ENCODE measurements at places on chromosomes 5 and 9.

GRCh38 chr5:57327561-57328367 is 153.9 kb downstream of the GPBP1 start:
- no peak for DNase-seq

DNA sequence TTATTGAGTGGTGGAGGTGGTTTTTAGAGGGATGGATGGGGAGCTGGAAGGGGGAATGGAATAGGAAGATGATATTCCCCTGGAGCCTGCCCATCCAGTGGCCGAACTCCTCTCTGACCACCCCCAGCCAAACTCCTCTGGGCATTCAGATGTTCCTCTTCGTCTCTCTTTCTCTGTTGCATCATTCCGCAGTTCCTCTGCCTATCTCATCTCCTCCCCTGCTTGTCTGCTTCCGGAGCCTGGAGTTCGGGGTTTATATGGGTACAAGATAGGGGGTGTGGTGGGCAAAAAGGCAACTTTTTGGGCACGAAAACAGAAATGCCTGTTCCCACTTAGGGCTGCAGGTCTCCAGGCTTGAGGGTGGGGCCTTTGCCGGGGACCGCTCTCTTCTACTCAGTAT is 12.2 kb upstream of the CDK5RAP2 start:
- no peak for DNase-seq

DNA sequence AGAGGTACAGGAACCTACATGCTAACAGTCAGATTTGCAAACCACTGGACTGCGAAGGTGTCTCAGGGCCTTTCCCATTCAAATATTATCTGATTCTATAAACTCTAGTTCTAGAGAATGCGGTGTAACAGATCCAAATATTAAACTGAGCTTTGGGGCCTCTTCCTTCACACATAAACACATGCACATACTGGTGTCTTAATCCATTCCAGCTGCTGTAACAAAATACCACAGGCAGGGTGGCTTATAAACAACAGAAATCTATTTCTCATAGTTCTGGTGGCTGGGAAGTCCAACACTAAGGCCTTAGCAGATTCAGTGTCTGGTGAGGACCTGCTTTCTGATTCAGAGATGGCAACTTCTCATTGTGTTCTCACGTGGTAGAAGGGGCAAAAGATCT is 30.2 kb downstream of the RETREG1 start:
- DNase-seq, result no peak

- no peak for DNase-seq
Observed at GRCh38 chr5:97042996-97043395, 99.4 kb downstream of the LIX1 start.

- DNase-seq, result no peak
Observed at GRCh38 chr9:121459513-121459912, 40.1 kb downstream of the GGTA1 start.

DNA sequence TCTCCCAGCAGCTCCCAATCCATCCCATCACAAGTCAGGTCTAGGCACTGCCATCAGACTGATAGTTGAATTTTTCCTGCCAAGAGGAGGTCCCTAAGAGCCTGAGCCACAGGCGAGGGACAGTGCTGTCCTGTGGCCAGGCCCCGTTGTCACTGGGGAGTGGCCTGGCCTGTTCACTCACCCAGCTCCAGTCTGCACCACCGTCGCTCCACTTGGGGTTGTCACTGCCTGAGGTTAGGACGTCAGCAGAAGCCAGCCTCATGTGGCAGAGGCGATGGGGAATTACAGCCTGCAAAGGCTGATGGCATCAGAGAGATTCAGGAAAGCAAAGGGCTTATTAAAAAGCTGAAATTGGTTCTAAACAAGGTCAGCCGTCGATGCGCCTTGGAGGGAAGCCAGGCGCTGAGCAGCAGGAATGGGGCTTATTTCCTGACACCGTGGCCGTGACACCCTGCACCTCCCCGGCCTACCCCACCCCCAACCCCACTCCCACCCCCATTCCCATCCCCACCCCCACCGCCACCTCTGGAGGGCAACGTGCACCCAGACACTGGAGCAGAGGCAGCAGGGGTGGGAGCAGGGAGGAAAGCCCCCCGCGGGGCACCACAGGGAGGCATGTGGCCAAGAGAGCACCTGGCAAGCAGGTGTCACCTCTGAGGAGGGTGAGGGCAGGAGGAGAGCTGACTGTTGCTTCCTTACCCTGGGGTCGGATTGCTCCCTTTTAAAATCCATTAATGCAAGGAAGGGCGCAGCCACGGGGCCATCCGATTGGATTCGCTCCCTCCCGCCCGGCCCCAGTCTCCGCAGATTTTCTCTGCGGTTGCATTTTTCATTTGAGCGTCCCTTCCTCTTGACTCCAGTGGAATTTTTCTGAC is 3.1 kb upstream of the DBH start:
- no peak for DNase-seq

- DNase-seq, result no peak
Observed at GRCh38 chr5:67166460-67167285, 29.9 kb downstream of the CD180 start.

DNA sequence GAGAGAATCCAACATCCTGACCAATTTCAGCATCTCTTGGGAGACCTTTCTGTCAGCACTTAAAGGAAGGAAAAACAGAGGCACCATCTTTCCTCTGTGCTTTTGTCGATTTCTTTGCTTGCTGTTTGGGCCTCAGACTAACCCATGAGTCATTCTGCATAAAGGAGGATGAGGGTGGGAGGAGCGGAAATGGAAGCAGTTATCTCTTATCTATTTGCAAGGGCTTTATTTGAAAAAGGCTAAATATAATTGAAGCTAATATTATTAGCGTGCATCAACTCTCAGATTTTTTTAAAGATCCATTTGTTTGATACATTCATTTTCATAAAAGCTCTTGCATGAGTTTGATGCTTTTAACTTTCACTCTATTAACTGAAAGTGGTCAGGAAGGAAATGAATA is 72.9 kb downstream of the ZNF622 start:
- DNase-seq, result no peak

DNA sequence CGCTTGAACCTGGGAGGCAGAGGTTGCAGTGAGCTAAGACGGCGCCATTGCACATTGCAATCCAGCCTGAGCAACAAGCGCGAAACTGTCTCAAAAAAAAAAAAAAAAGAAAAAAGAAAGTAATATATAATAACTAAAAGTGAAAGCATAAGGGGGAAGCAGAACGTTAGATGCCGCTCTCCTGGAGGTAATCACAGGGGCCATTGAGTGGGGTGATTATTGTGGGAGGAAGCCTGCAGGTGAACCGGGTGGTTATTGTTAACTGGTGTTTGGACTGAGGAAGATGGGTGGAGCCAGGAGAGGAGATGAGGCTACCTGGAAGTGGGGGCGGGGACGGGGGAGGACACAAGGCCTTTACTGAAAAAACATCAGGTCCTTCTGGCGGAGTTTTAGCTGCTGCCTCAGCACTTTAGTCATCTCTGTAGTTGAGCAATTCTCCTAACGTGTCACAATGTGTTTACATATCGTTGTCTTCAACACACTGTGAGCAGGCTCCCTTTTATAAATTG is 5.3 kb upstream of the TJP2 start:
- DNase-seq, result no peak

DNA sequence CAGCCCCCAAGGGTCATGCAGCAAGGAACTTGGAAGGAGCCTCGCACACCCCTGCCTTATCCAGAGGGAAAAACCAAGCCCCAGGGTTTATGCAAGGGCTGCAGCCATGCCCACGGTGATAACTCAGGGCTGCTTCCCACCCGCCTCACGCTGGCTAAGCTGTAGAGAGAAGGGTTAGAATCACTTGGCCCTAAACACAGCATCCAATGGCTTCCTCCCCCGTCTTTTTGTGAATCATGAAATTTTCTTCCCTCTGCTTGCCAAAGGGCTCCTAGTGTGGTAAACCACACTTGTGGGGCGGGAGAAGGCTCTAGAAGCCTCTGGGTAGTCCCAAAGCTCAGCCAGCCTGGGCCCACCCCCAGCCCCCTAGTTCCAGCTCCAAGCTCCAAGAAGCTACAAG is 55.9 kb upstream of the ORM1 start:
- no peak for DNase-seq

GRCh38 chr9:18238752-18239447 is 235.1 kb upstream of the ADAMTSL1 start:
- no peak for DNase-seq

DNA sequence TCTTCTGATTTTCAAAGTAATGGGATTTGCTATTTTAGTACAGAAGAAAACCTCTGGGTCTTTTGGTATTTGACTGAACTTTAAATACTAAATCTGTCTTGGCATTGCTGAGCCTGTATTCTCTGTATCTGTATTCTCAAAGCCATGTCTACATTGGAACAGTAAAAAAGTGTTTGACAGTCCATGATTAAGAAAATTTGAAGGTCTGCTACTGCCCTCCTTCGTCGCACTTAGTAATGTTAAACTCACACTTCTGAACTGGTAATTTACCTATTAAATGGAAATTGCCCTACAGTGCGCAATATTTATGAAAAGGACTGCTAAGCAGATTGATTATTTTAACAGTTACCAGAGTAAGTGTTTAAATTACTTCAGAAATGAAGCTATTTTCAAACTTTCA is 165.7 kb upstream of the SMC2 start:
- DNase-seq, result no peak

- DNase-seq, result no peak
Observed at GRCh38 chr5:109038209-109038840, 290.6 kb downstream of the FER start.

GRCh38 chr5:56717253-56717987 is 97.9 kb upstream of the MAP3K1 start:
- DNase-seq, result no peak

DNA sequence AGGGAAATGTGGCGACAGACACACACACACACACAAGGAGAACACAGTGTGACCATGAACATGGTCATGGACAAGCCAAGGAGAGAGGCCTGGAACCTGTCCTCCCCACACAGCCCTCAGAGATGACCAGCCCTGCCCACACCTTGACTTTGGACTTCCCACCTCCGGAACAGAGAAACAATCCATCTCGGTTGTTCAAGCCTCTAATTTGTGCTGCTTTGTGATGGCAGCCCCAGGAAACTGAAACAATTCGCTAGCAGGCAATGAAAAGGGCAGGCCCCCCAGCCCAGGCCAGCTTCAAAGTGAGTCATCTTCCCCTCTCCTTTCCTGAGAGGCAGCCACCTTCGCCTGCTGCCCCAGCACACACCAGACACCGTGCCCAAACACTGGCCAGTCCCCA is 47.7 kb downstream of the NSUN2 start:
- no peak for DNase-seq

DNA sequence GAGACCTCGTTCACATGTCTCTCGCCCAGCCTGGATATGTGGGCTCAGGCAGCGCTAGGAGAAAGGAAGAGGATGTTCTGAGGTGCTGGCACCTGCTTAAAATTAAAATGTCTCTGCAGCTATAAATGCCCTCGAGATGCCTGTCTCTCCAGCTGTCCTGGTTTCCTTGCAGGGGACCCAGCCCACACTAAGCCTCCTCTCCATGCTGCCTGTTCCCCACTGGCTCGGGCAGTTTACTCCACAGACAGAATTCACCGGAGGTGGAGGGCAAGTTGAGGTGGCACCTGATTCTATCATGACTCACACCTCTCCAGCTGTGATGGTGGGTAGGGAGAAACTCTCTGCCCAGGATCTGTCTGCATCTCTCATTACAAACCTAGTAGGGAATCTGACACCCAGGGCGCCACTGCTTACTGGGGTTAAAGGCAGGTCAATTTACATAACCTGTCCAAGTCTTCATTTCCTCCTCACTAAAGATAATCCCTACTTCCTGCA is 420.9 kb downstream of the SPOCK1 start:
- no peak for DNase-seq

DNA sequence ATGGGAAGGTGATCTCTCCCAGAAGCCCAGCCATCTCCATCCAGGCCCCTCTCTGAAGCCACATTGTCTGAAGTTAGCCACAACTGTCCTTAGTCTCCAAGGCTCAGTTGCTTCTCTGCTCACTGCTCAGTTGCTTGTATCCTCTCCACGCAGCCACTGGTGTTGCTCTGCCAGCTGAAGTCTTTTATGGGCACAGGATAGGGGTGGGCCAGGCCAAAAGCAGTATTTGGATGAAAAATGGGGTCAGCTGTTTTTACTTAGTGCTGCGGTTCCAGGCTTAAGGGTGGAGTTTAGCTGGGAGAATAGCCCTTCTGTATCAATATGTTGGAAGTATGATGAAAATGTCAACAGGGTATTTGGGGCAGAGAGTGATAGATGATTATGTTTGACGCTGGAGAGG is 168.8 kb upstream of the PPP1R2B start:
- no peak for DNase-seq

DNA sequence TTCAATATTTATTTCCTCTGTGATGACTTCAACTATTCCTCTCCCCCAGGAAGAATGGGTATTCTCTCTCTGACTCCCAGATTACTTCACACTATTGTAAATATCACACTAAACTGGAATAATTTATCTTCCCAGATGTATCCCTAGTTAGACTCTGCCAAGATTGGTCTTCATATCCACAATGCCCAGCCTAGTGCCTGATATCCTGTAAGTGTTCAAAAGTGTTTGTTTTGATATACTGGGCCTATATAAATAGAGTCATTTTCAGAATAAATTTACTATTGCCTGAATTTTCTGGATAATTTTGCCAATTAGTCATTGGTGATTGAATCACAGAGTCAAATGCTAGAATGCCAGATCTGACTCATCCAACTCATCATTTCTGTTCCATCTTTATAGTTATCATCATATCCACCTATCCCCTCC is 143.7 kb upstream of the TNC start:
- DNase-seq, result no peak

DNA sequence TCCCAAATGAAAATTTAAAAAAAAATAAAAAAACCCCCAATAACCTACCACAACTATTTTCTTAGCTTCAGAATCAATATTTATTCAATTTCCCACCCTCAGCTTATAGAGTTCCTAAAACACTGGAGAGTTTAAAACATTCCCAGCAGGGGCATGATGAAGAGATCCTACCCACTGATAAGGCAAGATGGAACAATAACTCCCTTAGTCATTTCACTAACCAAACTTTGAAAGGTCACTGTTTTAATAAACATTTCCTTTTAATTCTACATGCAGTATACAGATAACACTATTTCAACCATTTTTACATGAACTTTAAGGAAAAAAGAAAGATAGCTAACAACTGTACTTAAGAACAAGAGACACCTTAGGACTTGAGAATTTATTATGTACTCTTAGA is 34.9 kb upstream of the ACOT12 start:
- DNase-seq, result no peak

- DNase-seq, result no peak
Observed at GRCh38 chr9:91342575-91342974, 19.1 kb downstream of the AUH start.

- no peak for DNase-seq
Observed at GRCh38 chr5:82784521-82784920, 292.7 kb downstream of the TMEM167A start.

DNA sequence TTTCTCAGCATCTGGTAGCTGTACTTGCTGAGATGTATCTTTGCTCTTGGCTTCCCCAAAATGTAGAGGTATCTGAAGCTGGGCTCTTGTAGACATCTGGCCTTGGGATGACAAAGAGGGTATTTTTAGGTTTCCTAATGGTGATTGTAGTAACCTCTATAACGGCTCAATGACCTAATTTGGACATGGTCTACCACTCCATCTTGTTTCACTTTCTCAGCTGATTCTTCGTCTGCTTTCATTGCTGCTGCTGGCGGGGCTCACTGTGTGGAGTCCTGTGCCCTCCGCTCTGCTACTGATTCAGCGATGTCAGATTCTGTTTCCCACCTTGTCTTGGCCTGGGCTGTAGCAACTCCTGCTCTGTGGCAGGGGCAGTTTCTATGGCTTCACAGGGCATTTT is 12.7 kb upstream of the MARCHF11 start:
- no peak for DNase-seq

- DNase-seq, result no peak
Observed at GRCh38 chr5:150309101-150309885, 6.6 kb upstream of the ARSI start.

Data from KBM-7 (cell line).